COR-L47 (cell line): ENCODE measurements at places on chromosomes 11 and 22.

DNA sequence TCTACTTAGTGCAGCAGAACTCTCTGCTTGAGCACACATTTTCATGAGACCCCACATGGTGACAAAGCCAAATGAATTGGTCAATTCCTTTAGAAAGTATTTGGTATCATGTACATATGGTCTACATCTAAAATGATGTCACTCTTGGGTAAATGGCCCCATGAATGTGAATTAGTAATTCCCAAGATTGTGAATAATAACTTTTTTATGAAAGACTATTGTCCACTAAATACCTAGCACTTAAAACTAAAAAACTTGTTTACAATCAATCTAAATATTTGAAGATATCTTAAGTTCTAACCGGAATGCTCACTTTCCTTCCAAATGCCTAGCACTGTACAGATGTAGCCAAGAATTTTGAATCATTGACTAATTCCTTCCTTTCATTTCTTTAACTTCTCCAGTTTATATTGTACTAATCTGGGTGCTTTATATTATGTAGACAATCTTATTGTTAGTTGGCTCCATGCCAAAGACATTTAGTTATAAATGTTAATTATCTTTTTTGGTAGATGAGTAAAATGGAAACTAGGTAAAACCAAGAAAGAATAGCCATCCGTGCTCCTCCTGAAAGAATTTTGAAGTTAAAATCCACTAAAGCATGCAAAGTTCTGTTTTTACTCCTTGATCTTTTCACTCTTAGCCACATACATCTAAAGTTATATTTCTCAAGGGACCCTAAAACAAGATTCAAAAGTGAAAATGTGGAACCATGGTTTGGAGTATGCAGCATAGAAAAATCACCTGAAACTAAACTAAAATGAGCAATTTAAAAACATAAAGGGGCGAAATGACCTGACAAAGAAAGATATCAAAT, 145.0 kb upstream of the ARHGAP20 start:
- DNase-seq = no peak

DNA sequence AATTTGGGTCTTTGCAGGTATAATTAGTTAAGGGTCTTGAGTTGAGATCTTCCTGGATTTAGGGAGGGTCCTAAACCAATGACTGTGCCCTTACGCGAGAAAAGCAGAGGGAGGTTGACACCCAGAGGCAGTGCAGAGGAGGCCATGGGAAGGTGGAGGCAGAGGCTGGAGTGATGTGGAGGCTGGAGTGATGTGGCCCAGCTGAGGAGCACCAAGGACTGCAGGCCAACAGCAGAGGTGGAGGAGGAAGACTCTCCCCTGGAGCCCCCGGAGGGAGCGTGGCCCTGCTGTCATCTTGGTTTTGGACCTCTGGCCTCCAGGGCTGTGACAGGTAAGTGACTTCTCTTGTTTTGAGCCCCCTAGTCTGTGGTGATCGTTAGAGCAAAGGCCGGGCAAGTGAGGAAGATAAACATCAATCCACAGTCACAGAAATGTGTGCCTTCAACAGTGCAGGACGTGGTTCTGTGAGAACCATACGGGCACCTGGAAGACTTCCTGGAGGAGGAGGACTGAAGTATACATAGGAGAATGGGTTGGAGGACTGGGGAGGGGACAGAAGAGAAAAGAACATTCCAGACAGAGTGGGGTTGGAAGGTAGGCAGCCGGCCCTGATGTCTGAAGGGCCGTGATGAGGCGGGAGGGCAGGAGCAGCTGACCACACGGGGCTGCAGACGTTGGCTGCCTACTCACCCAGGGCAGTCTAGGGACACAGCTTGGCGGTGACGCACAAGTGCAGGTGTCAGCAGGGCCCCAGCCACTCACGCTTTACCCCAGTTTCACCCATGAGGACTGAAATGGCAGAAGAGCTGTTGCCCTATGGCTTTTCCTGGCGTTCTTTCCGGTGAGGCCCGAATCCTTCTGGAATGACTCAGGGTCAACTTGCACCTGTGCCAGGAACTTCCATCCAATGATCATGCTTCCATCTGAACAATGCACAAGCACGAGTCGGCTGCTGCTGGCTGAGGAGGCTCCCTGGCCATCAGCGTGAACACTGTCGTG, 270.2 kb downstream of the CTTN start:
- DNase-seq = no peak

- DNase-seq = no peak
These were observed 35.7 kb downstream of the CLMP start for GRCh38 chr11:123159183-123159857.

GRCh38 chr11:95571718-95572260, 217.8 kb downstream of the FAM76B start:
- no peak for DNase-seq

DNA sequence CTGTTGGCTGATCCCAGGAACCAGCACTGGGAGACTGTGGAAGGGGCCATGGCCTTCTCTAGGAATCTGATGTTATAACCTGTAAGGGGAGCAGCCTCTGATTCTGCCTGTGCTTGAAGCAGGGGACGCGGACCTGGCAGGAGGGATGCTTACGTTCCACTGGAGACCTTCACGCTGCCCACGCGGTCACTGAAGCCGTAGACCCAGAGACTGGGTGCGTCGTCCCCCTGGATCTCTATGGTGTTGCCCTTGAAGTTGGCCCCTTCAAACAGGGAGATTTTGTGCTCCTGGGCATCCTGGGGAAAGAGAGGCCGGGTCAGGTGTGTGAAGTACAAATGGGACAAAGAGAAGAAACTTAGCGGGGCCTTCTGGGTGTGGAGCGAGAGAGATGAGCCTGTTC, 11.8 kb upstream of the TPST2 start:
- no peak for DNase-seq
